Omental fat pad (tissue), 4 donors: ENCODE measurements at places on chromosomes 7 and 10. TPM values are rescaled to one million over a fixed set of nuclear protein-coding genes. Genes with fewer than 3 reads are reported as not detected.

DNA sequence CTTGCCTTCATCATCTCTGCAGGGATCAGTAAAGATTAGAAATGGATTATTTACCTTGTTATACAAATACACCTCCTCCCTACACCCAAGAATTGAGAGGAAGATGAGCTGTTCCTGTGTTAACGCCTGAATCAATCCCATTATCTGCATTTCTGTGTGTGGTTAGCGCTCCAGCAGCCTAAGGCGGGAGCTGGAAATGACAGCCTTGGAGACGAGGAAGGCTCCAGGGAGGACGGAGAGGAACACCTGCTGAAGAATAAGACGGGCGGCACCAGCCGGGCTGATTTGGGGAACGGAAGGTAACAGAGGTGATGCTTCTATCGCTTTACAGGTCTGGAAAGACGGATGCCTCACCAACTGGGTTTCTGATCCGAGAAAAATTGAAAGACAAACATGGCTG lies 34.2 kb upstream of the DDC start:
- DNase-seq, result no peak

- DNase-seq, result no peak
Measured at GRCh38 chr7:33632322-33632721, 273.0 kb upstream of the BMPER start.

DNA sequence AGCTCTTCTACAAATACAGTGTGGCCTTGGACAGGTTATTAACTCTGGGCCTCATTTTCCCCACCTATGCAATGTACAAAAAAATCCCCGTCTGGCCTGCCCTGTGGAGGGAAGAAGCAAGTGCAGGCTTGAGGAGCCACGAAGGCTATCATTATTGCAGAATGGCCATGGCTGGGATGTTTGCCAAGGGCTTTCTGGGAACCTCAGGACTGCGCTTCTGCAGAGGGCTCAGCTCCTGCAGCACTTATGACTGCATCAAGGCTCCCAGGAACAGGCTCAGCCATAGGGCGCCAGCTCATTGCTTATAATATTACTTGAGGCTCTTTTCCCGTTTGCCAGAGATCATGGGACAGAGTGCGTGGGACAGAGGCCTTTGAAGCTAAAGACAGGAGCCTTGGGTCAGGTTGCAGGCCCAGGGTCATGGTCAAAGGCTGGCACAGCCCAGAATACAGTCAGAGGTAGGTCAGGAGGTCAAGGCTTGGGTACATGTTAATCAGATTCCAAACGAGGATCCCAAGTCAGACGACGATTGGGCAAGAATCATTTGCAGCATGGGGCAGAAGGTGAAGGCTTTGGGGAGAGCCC lies 20.6 kb upstream of the C10orf105 start:
- DNase-seq, result no peak

- DNase-seq, result peak; percentile 29
Measured at GRCh38 chr10:103739039-103739764, 116.2 kb downstream of the SH3PXD2A start.

The ICA1 gene
- total RNA-seq, result 14.1 TPM

The INHBA gene
- 1.3 TPM for total RNA-seq

The PSMA2 gene
- total RNA-seq, result 76.1 TPM

- DNase-seq, result no peak
Measured at GRCh38 chr10:95841661-95842498, 65.9 kb upstream of the CC2D2B start.

DNA sequence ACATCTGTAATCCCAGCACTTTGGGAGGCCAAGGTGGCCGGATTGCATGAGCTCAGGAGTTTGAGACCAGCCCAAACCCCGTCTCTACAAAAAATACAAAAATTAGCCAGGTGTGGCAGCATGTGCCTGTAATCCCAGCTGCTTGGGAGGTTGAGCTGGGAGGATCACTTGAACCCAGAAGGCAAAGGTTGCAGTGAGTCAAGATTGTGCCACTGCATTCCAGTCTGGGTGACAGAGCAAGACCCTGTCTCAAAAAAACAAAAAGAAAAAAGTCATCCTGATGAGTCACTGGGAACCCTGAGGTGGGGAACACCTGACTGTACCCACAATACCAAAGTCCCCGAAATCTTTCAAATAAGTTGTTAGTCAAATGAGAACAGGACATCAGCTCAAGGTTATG lies 80.0 kb downstream of the NEBL start:
- no peak for DNase-seq

DNA sequence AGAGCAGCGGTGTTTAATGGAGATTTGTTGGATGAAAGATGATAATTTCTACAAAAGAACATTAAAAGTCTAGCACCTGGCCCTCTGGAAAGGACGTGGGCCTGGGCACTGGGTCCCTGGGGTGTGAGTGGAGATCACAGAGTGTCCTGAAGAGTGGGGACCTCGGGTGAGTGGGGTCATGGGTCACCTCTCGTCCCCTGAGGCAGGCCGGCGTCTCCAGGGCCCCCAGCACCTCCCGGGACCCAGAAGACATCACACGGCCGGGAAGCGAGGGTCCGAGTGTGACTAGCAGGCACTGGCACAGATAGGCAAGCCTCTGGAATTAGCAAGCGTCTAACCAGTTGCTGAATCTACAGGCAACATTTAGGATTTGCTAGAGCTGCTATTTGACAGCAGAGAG lies 257.2 kb downstream of the MAD1L1 start:
- DNase-seq, result no peak

The CEP55 gene
- 0.32 TPM for total RNA-seq

The ZNF394 gene
- 46.7 TPM for total RNA-seq

- no peak for DNase-seq
Measured at GRCh38 chr7:87866089-87866488, 10.1 kb downstream of the SLC25A40 start.

- DNase-seq, result no peak
Measured at GRCh38 chr7:142774826-142775225, 4.1 kb downstream of the PRSS2 start.

DNA sequence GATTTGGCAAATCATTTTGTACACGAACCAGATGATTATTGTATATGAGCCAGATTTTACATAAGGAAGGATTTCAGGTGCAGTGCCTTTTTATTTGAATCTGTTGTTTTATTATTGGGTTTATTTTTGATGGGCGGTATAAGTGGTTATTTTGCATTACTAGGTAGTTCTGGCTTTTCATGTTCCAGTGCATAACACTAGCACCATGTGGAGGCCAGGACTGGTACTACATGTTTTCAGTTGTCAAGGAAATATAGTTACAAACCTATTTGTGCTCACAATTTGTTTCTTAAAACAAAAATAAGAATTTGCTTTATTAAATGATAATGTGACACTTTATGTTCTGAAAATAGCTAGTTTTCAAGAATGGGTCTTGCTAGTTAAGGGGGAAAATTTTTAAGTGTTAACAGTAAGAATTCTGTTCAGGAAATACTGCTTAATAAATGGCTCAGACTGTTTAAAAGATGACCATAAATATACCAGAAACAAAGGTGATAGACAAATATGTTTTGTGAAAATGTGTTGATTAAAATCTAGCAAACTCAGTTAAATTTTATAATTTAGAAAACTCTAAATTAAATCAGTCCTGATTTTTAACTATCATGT lies 7.1 kb upstream of the SEMA3E start:
- DNase-seq, result no peak

The GSDME gene
- total RNA-seq, result 58.3 TPM

The MUC12 gene
- not detected for total RNA-seq

DNA sequence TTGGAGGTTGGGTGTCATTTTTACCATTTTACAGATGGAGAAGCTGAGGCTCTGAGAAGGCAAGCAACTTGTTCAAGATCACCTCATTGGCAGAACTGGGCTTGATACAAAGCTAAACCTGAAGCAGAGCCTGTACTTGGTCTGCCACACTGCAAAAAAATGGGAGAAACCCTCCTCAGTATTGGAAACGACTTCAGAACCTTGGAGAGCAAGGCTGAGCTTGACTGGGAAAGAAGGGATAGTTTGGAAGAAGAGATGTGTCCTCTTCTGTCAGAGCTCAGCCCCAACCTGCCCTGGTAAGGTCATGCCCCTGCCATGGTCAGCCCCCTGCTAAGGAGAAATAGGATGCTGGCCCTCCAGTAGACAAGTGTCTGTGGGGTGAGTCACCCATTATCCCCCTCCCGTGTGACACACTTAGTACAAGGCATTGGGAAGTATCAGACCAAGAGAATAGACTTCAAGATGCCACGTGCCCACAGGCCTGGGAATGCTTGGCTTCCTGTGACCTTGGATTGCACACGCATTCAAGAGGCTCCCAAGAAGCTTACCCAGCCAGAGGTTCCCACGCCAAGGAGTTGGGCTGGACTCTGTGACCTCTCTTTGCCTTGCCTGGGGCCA lies 56.2 kb upstream of the SMNDC1 start:
- no peak for DNase-seq

DNA sequence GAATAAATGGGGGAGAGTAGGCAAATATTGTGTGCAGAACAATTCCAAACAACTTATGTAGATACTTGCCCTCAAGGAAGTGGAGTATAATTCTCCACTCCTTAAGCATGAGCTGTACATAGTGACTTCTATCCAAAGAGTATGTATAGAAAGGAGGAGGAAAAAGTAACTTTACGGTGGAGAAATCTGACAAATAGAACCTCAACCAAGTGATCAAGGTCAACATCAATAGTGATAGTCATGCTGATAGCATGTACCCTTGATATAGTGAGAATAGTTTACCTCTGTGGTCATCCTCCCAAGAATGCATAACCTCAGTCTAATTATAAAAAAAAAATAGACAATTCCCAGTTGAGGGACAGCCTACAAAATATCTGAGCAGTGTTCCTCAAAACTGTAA lies 89.1 kb upstream of the NANOS1 start:
- no peak for DNase-seq

DNA sequence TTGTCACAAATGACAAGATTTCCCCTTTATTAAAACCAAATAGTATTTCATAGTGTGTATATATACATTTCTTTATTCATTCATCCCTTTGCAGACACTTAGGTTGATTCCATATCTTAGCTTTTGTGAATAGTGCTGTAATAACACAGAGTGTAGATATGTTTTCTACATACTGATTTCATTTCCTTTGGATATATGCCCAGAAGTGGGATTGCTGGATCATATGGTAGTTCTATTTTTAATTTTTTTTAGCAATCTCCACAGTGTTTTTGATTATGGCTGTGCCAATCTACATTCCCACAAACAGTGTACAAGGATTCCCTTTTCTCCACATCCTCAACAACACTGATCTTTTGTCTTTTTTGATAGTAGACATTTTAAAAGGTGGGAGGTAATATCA lies 46.4 kb downstream of the CSTF2T start:
- no peak for DNase-seq

DNA sequence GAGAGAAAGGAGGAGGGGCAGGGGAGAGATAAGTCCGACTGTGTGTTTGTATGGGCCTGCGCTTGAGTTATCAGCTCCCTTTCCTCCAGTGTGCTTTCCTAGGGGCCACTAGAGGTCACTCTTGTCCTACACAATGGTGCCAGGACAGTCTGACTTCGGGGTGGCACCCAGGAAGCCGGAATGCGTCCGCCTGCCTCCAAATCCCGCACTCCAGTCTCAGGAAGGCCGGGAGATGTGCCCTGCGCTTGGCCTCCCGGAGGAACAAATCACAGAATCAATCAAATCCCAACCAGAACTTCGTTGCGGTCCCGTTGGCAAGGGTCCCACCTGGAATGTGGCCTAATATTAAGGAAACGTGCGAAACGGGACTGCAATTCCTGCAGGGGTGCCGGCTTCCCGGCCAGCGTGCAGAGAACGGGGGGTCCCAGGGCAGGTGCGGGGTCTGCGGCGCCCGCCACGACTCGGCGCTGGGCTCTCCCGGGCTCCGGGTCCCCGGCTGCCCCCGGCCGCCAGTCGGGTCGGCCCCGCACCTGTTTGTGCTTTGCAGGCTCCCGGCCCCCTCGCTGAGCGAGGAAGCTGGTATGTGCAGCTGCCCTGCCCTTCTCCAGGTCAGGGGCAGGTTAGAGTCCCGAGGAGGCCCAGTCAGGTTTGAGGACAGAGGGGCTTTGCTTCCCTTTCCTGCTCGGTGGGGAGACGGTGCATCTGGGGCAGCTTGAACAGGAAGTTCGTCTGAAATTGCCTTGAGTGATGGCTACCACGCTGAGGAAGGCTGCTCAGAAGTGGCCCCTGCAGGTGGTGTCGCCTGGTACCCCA lies 21.0 kb upstream of the HPS1 start:
- DNase-seq, result no peak

The TET1 gene
- 7.1 TPM for total RNA-seq
